ENCODE measurements at places on chromosomes 7 and 10.

DNA sequence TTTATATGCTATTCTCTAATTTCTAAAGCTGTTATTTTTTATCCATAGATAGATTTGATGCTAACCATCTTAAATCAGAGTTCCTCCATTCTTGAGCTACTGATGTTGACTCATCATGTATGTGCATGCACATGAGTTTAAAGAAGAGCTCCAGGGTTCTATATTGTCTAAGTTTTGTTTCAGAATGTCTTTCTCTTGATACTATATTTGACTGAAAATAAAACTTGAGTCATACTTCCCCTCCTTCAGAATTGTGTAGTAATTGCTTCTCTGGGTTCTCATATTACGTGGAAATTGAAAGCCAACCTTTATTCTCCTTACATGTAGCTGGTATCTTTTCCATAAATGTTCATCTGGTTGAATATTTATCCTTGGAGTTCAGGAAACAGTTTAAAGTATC is 89.4 kb downstream of the LRRTM3 start:
- DNase-seq: no peak

DNA sequence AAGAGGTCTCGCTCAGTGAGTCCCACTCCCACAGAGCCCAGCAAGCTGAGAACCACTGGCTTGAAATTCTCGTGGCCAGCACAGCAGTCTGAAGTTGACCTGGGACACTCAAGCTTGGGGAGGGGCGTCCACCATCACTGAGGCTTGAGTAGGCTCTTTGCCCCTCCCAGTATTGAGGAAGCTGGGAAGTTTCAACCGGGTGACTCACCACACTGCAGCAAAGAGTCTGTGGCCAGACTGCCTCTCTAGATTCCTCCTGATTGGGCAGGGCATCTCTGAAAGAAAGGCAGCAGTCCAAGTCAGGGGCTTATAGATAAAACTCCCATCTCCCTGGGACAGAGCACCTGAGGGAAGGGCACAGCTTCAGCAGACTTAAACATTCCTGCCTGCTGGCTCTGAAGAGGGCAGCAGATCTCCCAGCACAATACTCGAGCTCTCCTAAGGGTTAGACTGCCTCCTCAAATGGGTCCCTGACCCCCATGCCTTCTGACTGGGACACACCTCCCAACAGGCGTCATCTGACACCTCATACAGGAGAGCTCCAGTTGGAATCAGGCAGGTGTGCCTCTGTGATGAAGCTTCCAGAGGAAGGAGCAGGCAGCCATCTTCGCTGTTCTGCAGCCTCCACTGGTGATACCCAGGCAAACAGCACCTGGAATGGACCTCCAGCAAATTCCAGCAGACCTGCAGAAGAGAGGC is 970.9 kb upstream of the LRRN3 start:
- peak; percentile 31 for DNase-seq

DNA sequence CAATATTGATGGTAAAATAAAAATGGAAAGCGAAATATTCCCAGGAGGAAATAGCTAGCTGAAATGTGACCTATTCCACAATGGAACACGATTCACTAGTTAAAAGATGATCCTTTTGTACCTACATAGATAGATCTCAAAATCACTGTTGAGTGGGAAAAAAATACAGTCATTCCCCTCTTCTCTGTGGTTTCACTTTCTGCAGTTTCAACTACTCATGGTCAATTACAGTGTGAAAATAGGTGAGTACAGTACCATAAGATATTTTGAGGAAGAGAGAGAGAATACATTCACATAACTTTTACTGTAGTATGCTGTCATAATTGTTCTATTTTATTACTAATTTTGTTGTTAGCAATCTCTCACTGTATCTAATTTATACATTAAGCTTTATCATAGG is 56.0 kb upstream of the COL13A1 start:
- DNase-seq: no peak

- no peak for DNase-seq
These were observed 89.0 kb upstream of the ZNF804B start for GRCh38 chr7:88670536-88670935.

DNA sequence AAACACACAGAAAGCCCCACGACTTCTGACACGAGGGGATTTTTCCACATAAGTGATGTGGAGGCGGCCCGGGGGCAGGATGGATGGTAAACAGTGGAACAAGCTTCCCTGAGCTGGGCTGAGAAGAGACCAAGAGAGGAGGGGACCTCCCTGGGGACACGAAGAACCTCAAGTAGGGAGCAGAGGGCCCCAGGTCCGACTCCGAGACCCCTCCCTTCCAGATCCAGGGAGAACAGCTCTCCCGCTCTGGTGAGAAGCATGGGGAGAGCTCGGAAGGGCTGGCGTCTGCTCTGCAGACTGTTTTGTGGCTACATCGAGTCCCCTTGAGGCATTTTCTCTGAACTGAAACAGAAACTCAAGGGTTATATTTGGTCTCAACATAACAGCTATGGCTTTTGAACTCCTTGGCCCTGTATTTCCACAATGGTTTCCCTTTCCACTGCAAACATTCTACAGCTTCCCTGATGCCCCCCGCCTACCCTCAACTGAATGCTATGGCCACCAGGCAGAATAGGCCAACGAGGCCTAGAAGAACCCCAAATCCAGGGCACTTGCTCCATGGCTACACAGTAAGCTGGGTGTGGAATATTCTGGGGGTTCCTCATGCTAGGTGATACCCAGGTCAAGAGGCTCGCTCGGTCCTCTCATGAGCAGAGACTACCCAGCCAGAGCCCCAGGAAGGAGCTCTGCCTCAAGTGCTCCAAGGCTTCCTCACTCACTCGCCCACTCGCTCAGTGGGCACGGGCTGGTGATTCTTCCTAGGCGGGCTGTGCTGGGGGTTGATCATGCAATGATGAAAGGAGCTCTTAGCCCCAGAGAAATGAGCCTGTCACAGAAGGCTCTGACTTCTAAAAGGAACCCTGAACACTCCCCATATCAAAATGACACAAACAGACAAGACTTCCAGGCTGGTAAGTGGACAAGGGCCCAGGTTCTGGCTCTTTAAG is 47.5 kb downstream of the FAM53B start:
- DNase-seq: no peak

DNA sequence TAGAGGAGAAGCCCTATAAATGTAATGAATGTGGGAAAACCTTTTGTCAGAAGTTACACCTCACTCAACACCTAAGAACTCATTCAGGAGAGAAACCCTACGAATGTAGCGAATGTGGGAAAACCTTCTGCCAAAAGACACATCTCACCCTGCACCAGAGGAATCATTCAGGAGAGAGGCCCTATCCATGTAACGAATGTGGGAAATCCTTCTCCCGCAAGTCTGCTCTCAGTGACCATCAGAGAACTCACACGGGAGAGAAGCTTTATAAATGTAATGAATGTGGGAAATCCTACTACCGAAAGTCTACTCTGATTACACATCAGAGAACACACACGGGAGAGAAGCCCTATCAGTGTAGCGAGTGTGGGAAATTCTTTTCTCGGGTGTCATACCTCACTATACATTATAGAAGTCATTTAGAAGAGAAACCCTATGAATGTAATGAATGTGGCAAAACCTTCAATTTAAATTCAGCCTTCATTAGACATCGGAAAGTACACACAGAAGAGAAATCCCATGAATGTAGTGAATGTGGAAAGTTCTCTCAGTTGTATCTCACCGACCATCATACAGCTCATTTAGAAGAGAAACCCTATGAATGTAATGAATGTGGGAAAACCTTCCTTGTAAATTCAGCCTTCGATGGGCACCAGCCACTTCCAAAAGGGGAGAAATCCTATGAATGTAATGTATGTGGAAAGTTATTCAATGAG is 18.9 kb downstream of the RBAK start:
- peak; percentile 15 for DNase-seq

GRCh38 chr10:37667736-37668135 is 189.7 kb downstream of the ZNF248 start:
- no peak for DNase-seq

GRCh38 chr10:1381339-1381738 is 325.2 kb downstream of the WDR37 start:
- DNase-seq: no peak

DNA sequence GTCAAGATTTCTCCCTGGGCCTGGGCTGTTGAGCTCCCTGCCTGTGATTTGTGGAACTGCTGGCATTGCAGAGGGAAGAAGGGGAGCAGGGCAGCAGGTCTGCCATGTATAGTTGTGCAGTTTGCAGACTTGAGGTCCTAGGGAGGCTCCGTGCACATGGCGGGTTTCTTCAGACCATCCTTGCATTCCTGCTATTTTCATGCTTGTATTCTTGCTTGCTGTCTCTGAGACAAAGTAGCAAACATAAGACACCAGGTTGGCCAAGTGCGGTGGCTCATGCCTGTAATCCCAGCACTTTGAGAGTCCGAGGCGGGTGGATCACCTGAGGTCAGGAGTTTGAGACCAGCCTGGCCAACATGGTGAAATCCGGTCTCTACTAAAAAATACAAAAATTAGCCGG is 61.1 kb downstream of the NPTX2 start:
- no peak for DNase-seq

DNA sequence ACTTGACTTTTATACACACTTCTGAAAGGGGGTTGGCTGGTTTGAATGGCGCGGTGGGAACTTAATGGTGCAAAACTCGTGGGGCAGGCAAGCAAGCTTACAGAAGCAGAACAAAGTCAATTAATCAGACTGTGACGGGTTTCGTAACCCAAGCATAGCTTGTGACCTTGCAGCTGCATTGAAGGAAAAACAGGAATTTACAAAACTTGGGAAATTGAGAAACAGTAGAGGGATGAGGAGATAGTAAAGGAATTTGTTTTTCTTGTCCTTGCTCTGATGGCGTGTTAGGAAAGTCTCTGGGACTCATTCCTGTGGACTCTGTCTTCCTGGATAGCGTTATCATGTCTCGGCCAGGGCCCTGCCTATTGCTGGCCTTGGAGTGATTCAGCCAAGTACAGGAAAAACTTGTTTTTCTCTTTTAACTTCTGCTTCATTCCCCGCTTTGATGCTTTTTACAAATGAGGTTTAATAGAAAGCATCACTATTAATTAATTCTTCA is 220.0 kb upstream of the KCND2 start:
- DNase-seq: no peak

- no peak for DNase-seq
These were observed 10.8 kb downstream of the ZNF394 start for GRCh38 chr7:99489235-99489634.

DNA sequence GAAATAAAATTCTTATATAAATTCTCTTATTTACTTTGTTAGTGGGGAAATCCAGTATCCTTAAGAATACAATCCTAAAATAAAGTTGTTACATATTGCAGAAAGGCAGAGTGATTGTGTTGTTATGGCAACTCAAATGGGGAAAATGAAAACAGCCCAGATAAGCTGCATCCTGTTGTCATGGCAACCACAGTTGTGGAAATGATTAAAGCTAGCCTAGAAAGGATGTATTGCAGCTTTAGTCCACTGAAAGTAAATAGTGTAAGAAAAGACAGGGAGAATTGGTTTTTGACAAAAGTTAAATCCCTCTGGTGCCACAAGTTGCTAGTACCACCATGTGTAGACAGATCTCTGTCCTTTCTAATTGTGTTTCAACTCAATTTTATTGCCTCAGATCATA is 43.2 kb downstream of the BTRC start:
- peak; percentile 27 for DNase-seq

DNA sequence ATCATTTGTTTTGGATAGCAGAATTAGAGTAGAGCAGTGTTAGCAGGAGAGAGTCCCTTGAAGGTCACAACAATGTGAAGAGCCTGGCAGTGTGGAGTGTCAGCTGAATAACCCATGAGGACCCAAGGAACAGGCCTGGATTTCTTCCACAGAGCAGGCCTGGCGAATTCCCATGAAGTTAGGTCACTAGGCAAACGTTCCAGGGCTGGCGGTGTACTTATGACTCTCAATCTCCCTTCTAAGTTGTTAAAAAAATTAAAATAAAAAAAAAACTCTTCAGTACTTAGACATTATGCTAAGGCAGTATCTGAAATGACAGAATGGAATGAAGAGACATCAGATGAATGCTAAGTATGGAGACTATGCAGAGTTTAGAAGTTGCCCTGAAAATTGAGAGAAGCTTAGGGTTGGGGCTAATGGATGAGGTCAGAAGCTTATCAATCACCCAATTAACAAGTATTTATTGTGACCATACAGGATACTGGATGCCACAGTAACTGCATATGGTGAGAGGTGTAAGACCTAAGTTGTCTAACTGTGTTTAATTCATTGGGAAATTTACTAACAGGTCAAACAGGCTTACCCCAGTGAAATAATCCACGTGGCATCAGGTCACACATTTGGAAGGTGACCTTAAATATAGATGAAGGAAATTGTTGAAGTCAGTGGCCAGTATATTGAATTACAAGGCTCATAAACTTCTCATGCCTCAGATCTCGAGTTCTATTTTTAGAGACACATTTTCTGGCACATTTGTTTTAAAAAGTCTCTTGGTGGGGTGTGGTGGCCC is 126.2 kb upstream of the NRP1 start:
- DNase-seq: no peak

DNA sequence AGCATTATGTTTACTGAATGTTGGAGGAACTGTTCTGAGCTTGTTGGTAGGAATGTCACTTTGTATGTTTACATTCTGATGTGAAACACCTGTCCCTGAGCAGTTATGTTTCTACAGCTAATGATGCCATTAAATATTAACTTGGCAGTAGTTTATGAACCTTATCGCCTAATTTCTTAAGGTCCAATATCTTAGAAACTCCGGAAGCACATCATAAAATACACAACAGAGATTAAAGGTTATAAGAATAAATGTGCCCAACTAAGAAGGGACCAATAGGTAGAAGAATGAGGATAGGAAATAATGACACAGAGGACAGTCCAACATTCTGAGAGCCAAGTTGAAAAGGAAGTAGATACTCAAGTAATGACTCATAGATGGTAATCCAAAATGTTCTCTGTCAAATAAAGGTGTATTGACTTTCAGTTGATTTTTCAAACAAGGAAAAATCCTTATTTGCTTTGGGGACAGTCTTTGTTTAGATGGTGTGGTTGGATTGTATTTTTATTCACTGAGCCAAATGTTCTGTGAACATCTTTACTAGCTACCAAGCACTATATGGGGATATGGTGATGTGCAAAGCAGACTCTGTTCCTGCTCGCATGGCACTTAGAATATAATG is 31.9 kb downstream of the LCOR start:
- peak; percentile 36 for DNase-seq

DNA sequence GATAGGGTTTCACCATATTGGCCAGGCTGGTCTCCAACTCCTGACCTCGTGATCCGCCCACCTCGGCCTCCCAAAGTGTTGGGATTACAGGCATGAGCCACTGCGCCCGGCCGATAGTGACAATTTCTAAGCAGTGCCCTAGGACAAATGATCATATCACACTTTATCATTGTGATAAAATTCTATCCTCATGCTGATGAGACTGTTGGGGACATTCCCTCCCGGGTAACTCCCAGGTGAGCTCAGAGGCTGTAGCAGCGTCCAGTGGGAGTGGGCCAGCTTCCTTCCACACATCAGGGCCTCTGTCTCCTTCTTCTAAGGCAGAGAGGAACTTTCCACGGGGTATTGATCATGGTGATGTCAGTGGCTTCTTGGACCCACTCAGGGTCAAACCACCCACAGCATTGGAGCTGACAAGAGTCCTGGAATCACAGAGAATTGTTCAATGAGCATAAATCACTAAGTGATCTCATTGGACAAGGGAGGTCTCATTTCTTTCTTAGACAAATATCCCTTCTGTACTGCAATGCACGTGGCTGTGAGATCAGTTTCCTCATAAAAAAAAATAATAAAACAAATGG is 256.1 kb downstream of the KLF6 start:
- DNase-seq: no peak
